ENCODE measurements at places on chromosomes 11 and 22.
A peak's percentile ranks its signal among the peaks of the same experiment; 100 is the strongest.

DNA sequence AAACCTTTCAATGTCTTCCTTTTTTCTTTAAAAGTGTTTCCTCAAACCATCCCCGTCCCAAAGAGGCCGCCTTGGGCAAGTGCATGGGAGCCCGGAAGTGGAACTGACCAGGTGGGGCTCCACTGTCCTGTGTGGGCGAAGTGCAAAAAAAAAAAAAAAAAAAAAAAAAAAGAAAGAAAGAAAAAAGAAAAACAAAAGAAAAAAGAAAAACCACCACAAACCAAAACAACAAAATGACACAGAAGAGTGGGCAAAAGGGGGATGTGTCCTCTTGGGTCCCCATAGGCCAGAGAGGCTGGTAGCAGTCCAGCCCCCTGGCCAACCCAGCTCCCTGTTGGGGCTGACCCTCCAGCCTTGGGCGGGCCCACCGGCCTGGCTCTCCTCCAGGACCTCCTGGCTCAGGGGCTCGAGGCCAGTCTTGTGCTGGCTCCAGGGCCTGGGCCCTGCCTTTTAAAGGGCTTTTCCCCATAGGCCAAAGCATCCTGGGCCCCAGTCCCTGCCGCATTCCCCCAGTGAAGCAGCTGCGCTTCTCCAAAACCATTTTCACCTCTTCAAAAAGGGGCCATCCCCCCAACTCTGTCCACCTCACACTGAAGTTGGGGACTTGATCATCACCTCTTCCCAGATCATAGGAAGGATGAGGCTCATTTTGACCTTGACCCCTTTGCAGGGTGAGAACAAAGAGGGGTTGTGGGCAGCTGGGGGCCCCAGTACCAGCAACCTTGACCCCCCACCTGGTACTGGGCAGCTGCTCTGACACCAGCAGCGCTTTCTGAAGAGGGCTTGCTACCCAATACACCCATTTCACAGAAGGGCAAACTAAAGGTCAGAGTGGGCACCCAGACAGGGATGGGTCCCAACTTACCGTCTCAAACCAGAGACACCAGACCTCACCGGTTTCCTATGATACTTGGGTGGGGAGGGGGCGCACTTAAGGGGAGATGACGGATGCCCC is 9.4 kb downstream of the CBX6 start:
- DNase-seq, result peak; percentile 18

GRCh38 chr11:116895048-116895757 is 57.8 kb upstream of the APOA1 start:
- peak; percentile 40 for DNase-seq

- DNase-seq, result peak; percentile 48
Measured at GRCh38 chr22:43128928-43129424, 14.2 kb downstream of the MCAT start.

DNA sequence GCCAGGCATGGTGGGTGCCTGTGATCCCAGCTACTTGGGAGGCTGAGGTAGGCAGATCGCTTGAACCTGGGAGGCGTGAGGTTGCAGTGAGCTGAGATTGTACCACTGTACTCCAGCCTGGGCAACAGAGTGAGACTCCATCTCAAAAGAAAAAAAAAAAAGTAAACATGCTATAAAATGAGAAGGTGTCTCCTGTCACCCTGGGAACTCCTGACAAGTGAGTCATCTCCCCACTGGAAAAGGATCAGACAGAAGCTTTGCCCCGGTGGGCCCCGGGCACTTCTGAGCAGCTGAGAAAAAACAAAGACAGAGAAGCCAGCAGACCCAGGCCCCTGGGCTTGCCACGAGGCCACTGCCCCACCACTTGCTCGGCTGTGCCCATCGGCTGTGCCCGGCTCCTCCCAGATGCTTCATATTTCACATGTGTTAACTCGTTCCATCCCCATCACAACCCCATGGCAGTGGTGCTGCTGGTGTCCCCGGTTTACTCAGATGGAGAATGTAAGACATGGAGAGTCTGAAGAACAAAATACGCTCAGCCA is 22.3 kb downstream of the TTLL1 start:
- no peak for DNase-seq

- no peak for DNase-seq
Measured at GRCh38 chr22:19769393-19769715, 8.8 kb downstream of the TBX1 start.

- no peak for DNase-seq
Measured at GRCh38 chr11:47204637-47204989, 10.2 kb upstream of the DDB2 start.
